ENCODE measurements at places on chromosomes 6 and 20.

- DNase-seq, result no peak
Observed at GRCh38 chr6:147141711-147142308, 62.4 kb upstream of the STXBP5 start.

DNA sequence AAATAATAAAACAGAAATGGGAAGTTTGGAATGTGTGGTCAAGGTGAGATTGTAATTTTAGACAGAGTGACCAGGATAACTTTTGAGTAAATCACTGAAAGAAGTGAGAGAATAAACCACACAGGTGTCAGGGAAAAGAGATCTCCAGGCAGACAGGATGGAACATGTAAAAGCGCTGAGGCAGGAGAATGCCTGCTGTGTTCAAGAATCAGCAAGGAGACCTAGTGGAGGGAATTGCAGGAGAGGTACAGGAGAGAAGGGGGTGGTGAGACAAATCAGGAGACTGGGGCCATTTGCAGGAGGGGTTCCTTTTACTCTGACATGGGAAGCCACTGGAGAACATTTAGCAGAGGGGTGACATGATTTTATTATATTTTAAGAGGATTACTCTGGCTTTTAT, 456.7 kb downstream of the NKAIN2 start:
- DNase-seq, result no peak

GRCh38 chr6:141359953-141360352, 772.8 kb upstream of the GJE1 start:
- no peak for DNase-seq

DNA sequence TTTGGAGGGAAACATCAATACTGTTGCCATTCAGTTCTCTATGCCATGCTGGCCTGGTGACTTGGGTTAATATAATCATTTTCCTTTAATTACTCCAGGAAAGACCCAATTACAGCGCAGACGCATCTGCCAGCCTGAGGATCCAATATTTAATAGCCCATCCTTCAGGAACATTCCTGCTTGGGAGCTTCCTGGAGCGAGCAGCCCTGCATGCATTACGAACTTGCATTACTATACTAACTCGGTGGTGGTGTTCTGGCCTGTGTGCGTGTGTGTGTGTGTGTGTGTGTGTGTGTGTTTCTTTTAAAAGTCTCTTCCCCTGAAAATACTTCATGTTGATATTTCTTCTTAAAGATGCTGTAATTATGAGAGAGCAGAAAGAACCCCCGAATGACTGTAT, 26.5 kb downstream of the PMEPA1 start:
- DNase-seq, result no peak

DNA sequence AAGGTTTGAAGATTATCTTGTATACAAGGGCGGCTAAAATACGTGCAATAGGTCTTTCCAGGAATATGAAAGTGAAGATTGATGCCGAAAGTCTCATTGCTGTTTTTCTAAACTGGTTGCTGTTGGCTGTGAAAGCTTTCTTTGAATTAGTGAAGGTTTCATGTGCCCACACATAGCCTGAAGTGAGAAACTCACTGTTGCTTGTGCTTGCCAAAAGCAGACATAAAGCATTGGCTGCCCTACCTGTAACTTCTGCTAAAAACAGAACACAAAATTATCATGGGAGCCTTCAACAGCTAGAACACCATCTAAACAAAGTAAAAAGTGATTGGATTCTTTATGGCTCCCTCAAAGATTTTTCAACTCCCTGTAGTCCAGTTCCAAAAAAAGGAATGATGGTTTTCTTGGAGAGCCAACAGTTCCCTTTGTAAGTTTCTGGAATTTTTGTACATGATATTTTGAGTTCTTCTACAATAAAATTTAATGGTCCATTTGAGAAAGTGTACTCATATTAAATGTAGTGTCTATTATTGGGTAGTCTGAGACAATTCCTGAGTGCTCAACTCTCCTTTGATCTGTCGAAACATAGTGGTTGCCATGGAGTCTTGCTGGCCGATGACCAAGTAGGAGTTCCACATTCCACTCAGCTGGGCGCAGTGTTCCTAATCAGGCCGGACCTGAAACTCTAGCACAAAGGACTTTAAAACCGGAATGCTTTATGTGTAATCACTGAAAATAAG, 68.5 kb downstream of the PLEKHG1 start:
- DNase-seq, result no peak

GRCh38 chr20:3730803-3731672, 1.4 kb upstream of the HSPA12B start:
- no peak for DNase-seq

DNA sequence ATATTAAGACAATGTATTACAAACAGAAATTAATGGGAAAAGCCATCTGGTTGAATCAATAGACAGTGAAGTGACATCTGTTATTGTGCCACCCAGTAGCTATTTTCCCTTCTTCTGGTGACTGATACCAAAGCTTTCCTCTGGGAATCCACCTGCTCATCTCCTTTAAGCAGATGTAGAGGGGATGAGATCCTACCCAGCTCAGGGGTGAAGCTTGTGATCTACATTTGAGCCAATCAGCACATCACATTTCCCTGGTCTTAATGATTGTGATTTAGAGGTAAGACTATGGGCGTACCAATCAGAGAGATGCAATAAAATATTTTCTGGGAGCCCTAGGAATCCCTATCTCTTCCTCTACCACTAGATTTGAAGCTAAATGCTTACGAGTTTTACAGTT, 782.9 kb downstream of the PTPRT start:
- DNase-seq, result no peak

- no peak for DNase-seq
Observed at GRCh38 chr20:44014807-44015732, 100.4 kb downstream of the TOX2 start.

DNA sequence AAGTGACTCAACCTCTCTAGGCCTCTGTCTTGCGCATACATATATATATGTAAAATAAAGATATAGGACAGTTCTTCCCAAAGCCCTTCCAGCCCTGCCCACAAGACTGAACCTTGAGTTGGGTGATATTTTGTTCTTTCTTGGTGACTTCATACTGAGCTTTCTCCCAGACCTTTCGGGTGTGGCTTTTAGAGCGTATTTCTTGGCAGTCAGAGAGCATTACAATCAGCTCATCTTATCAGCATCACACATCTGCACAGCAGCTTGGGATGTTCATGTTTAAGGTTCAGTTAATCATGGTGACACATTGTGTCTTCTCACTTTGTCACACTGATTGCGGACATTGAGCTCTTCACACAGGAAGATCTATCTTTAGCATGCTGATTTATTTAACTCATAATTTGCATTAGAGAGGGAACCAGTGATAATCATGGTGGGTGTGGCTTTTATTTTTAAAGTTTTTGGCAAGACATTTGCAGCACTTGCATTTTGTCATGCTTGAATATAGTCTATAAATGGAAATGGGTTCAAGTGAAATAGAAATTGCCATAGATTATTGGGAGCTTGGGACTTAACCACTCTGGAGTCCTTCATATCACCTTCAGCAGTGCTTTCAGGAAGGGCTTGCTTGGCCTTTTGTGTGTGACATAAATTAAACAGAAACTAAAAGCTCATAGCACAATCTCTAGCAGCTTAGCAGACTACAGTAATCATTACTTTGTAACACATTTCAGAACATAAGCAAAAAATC, 8.3 kb downstream of the KIF3B start:
- DNase-seq, result peak; percentile 65
